ENCODE measurements at places on chromosomes 4 and X. TPM values are rescaled to one million over a fixed set of nuclear protein-coding genes. Genes with fewer than 3 reads are reported as not detected.

GRCh38 chrX:81195712-81196111 is 6.0 kb downstream of the HMGN5 start:
- no peak for DNase-seq

- DNase-seq: no peak
These were observed 69.0 kb downstream of the GLRA2 start for GRCh38 chrX:14598330-14598729.

DNA sequence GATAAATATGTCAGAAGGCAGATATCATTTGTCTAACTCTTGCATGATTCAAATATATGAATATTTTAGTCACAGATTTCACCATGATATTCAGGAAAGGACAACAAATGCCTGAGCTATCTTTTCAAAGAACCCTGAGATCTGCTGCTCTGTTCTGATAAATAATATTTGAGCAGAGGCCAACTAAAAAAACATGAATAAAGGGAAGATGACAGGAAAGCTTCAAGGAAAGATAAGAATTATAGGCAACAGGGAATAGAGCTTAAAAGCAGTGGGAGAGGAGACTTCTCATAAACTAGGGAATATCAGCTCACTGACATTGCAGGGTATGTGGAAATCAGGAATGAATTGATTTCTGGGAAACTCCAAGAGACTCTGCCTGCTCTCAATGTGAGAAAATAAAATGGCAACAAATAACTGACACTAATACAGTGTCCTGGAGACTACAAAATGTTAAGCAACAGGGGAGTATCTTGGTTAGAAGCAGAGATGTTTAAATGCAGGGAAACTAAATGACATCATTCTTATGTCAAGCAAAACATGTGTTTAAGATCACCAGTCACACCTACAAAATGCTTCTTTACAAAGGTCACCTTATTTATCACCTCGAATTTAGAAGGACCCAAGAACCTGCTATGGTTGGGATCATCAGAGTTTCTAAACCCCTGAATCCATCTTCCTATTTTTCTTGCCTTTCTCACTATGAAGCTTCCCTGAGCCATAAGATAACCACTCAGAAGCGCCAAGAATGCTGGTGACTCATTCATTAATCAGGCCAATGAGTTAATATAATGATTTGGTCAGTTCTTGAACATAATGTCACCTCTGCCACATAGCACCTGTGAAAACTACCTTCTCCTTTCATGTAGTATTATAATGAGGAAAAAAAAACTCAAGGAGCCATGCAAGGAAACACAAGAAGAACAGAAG is 78.1 kb downstream of the NDST3 start:
- no peak for DNase-seq

DNA sequence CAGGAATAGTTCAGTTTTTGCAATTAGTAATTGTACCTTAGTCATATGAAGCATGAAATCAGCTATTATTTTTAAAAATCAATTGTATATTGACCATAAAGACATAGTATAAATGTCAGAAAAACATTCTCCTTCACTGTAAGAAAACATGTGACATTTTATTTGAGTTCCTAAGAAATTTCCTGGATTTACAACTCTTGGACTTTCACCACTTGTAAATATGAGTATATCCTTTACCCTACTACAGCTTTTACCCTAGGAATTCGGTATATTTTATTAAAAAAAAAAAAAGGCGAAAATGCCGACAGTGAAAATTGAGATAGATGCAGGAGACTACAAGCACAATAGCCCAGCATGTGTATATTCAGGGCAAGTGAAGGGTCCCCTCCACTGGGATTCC is 14.9 kb downstream of the ADH1A start:
- no peak for DNase-seq

GRCh38 chrX:153582896-153583295 is 16.0 kb downstream of the CCNQ start:
- DNase-seq: no peak

GRCh38 chrX:119885554-119886428 is 9.9 kb upstream of the AKAP14 start:
- no peak for DNase-seq

- DNase-seq: no peak
These were observed 57.0 kb downstream of the NOP14 start for GRCh38 chr4:2906218-2906617.

GRCh38 chrX:100674705-100675104 is 30.7 kb downstream of the SRPX2 start:
- no peak for DNase-seq

DNA sequence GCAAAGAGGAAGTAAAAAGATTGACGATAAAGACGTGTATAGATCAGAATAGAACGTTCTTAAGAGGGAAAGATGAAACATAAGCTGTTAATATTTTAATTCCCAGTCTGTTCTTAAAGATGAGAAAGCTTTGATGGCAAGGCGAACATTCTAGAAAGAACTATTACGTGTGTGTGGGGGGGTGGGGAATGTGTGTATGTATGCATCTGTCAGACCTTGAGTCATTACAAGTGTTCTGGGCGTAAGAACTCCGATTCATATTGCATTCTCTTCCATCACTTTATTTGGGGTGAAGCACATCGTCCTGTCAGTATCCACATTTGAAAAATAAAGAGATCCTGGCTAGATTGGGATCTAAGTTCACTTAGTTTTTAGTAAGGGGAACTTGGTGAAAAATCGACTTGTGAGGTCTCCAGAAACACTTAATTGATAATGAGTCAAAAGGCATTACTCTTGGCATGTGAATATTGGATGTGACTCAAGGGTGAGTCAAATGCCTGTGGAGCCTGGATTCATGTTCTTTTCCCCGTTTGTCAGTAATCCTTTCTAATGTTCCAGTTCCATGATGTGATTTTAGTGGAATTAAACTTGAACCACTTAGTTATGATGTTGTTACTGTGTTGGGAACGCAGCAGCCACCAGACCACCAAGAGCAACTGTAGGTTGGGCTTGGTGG is 3.1 kb downstream of the SMS start:
- no peak for DNase-seq

DNA sequence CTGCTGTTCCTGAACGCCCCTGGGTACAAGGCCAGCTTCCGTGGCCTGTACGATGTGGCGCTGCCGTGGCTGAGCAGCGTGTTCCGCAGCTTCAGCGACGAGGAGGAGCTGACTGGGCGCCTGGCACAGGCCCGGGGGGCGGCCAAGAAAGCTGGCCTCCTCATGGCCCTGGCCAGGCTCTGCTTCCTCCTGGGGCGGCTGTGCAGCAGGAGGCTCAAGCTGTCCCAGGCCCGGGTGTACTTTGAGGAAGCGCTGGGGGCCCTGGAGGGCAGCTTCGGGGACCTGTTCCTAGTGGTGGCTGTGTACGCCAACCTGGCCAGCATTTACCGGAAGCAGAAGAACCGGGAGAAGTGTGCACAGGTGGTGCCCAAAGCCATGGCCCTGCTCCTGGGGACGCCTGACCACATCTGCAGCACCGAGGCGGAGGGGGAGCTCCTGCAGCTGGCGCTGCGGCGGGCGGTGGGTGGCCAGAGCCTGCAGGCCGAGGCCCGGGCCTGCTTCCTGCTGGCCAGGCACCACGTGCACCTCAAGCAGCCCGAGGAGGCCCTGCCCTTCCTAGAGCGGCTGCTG is 28.2 kb downstream of the SH3TC1 start:
- DNase-seq: no peak

DNA sequence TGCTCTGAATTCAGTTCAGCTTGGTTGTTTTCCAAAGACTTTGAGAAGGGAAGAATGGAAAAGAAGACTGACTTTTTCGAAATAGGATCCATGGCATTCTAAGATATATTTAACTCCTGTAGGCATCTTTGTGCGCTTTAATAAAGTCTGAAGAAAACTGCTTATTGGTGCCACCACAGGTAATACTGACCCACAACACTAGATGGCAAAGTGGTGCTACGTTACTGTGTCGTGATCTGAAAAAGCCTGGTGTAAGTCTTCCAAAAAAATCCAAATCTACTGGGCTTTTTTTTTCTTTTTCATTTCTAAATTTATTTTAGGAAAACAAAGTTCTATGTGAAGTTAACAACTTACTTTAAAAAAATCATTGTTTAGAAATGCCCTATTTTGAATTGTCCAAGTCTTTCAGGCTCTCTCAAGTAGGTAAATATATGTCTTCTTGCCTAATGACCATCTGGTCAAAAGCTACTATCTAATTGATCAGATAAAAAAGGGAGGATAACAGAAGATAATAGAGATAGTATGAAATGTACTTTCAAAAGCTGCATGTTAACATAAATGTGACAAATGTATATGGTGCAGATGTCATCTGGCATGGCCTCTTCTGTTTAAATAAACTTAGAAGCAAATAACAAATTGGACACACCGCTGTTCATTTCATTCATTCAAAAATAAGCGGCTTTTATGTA is 47.0 kb upstream of the MID1IP1 start:
- DNase-seq: peak; percentile 16

DNA sequence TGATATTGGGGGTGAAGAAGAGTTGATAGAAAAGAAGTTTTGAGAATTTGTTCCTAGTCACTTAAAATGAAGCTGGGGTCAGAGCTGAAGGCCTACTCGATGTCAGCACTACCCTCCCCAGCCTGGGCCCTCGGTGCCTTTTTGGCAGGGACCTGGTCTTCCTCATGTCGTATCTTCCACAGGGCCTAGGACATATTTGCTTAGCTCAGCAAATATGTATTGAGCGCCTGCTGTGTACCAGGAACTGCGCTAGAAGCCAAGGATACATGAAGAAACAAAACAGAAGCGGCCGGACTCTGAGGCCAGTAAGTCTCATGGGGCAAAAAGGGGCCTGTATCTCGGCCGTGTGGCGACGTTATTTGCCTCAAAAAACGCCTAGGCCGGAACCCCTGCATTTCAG is 44.3 kb downstream of the DCTD start:
- no peak for DNase-seq

GRCh38 chr4:121784975-121785374 is 16.1 kb upstream of the EXOSC9 start:
- no peak for DNase-seq

GRCh38 chrX:40201329-40201885 is 103.6 kb upstream of the BCOR start:
- DNase-seq: no peak

GRCh38 chrX:337331-337831 is 18.8 kb upstream of the GTPBP6 start:
- DNase-seq: no peak

GRCh38 chrX:36462142-36462541 is 542.6 kb downstream of the CFAP47 start:
- no peak for DNase-seq

DNA sequence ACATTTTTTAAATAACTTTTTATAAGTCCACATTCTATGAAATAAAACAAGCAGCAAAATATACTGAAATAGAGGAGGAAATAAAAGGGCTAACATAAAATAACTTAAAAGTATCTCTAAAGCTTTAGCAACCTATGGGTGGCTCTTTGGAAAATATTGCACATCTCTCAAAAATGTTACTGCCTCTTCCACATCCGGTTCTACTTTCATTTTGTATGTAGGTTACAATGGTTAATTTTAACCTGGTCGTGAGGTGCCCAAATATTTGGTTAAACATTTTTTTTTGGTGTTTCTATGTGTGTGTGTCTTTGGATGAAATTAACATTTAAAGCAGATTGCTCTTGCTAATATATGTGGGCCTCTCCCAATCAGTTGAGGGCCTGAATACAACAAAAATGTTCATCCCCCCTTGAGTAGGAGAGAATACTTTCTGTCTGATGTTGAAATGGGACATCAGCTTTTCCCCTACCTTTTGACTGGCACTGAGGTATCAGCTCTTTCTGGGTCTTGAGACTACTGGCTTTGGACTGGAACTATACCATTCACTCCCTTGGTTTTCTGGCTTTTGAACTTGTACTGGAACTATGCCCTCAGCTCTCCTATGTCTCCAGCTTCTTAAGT is 353.0 kb downstream of the ADAM29 start:
- DNase-seq: no peak

DNA sequence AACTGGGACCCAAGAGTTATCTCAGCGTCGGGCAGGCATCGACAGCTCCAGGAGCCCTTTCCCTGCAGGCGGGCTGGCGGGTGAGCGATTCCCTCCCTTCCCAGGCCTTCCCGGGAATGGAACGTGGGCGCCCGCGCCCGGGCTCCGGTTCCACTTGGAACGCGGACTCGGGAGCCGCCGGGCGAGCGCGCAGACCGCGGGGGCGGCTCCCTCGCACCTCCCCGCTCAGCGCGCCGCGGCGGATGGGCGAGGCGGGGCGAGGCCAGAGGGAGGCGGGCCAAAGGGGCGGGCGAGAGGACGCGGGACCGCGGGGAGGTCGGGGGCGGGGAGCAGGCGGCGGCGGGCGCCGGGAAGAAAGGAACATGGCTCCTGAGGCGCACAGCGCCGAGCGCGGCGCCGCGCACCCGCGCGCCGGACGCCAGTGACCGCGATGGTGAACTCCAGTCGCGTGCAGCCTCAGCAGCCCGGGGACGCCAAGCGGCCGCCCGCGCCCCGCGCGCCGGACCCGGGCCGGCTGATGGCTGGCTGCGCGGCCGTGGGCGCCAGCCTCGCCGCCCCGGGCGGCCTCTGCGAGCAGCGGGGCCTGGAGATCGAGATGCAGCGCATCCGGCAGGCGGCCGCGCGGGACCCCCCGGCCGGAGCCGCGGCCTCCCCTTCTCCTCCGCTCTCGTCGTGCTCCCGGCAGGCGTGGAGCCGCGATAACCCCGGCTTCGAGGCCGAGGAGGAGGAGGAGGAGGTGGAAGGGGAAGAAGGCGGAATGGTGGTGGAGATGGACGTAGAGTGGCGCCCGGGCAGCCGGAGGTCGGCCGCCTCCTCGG is at the start of gene PKD2:
TSS of gene PKD2 (plus strand) at position 332 of the 818 bp plus-strand sequence. CDS start at position 431, 99 bp downstream.
- peak; percentile 97 for DNase-seq

DNA sequence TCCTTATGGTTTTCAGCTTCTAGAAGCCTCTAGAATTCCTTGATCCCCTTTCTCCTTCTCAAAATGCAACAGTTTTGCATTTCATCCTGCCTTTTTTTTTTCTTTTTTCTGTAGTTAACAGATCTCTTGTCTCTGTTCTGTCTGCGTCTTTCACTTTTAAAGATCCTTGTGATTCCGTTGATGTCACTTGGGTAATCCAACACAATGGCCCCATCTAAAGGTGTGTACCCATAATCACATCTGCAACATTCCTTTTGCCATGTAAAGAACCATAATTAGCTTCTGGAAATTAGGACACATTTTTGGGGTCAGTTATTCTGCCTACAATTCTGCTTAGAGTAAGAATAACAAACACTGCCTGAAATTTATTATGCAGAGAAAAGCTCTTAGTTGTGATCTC is 1180.9 kb upstream of the ADGRL3 start:
- no peak for DNase-seq

GRCh38 chr4:96744676-96745075 is 904.8 kb downstream of the PDHA2 start:
- no peak for DNase-seq

The CTAG2 gene
- not detected for total RNA-seq

The GPR119 gene
- total RNA-seq: not detected

The SCLT1 gene
- 6.0 TPM for total RNA-seq

The IL21 gene
- not detected for total RNA-seq

The SPATA18 gene
- total RNA-seq: 12.9 TPM

The S100G gene
- not detected for total RNA-seq

The FATE1 gene
- total RNA-seq: not detected

The UGT2A1 gene
- 1.4 TPM for total RNA-seq

The ERAS gene
- total RNA-seq: not detected

The GABRG1 gene
- not detected for total RNA-seq

The FTHL17 gene
- not detected for total RNA-seq

The ACE2 gene
- total RNA-seq: 0.65 TPM

The FANCB gene
- total RNA-seq: 1.2 TPM

The GPR50 gene
- total RNA-seq: 0.25 TPM
